GM20000 (cell line): ENCODE measurements at places on chromosomes 1 and 21.

GRCh38 chr1:5951846-5952410 is 40.3 kb downstream of the NPHP4 start:
- DNase-seq, result no peak

GRCh38 chr1:48572646-48573258 is 100.7 kb upstream of the SPATA6 start:
- DNase-seq, result peak; percentile 45

DNA sequence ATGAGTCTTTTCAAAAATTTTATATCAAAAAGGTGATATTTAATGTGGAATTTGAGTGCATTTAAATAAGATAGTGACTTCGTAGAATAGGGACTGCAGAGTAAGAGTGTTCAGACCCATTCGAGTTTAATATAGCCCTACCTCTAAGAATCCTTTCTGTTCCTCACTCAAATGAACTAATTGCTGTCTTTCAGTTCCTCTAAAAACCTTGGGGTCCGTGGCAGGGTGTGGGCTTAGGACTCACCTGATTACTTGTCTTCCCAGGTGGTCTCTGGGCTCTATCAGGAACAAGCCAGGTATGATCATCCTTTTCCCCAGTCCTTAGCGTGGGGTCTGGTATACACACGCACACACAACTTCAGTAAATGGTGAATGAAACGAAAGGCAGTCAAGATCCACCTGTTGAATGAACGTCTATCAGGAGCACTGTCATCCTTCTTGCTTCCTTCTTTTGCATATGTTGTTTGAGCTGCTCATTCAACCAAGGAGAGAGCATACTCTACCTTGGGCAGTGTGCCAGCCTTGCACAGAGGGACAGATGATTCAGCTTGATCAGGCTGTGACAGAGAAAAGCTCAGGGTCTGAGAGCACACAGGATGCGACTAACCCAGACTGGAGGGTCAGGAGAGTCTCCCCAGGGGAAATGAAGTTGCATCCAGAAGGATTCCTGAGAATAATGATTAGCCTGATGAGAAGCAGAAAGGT is 1.2 kb upstream of the RNF11 start:
- DNase-seq, result peak; percentile 75

GRCh38 chr1:18922319-18922726 is 20.0 kb upstream of the ALDH4A1 start:
- DNase-seq, result no peak

DNA sequence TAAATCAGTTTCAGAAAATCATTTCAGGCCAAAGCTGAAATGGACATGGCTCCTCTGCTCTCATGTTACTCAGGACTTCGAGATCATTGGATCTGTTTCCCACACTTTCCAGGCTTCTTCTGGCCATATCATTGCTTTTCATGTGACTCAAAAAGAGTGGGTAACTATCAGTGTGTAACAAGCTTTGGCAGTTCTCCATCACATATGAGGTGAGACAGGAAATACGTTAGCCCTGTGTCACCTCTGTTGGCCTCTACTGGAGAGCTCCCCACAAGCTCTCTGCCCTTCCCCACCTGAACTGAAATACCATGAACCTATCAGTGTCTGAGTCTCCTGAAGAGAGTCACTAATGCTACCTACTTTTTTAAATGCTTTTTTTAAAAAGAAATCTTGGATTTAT is 128.2 kb downstream of the LBR start:
- DNase-seq, result no peak

DNA sequence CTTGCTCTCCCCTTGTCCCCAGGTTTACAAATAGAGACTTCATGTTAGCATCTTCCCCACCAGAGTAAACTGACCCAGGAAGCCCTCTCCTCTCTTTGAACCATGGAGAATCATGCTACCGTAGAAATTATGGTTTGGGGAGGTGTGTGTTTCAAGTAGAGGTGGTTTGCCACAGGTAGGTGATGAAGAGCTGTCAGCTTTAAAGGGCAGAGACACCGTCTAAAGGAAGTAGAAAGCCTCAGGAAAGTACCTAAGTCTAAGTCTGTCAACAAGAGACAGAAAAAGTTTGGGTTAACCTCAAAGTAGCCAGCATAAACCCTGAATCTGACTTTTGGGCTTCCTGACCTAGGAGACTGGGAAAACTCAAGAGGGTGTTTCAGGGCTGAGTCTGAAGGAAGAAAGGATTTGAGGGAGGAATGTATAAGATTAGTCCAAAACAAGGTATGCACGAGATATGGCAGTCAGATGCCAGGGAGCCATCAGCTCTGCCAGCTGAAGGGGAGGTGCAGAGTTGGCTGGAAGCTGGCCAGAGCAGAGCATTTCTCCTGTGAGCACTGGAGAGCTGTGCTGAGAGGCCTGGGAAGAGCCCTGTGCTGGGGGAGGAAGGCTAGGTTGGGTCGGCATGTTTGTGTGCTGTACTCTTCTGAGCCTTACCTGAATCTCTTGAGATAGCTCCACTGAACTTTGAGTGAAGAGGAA is 14.3 kb downstream of the ADAMTSL4 start:
- no peak for DNase-seq

- DNase-seq, result no peak
These were observed 3.2 kb downstream of the UHMK1 start for GRCh38 chr1:162500805-162501204.

- no peak for DNase-seq
These were observed 36.6 kb upstream of the SSX2IP start for GRCh38 chr1:84726593-84727499.

DNA sequence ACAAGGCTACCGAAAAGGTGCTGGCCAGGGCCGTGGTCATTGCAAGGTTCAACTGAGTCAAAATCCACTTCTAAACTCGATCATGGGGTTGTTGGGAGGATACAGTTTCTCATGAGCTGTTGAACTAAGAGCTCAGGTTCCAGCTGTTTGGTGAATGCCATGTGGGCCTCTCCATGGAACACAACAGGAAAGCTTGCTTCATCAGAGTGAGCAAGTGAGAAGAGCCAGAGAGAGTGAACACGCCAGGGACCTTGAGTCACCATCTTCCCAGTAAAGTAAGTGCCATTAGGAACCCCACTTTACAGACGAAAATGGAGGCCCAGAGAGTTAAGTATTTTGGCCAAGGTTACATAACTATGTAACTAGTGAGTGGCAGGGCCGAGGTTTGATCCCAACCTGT is 475.1 kb upstream of the VAMP3 start:
- no peak for DNase-seq

- DNase-seq, result no peak
These were observed 18.0 kb upstream of the MNDA start for GRCh38 chr1:158813164-158813563.

- no peak for DNase-seq
These were observed 50.6 kb downstream of the ROR1 start for GRCh38 chr1:63824451-63824850.

- DNase-seq, result no peak
These were observed 41.4 kb downstream of the MTARC1 start for GRCh38 chr1:220828179-220828490.

GRCh38 chr1:44239961-44240371 is 26.7 kb downstream of the DMAP1 start:
- no peak for DNase-seq

GRCh38 chr1:87560601-87561360 is 232.1 kb downstream of the LMO4 start:
- DNase-seq, result no peak

- DNase-seq, result peak; percentile 6
These were observed 46.4 kb downstream of the NRIP1 start for GRCh38 chr21:15018382-15018781.

GRCh38 chr1:94743862-94744261 is 76.3 kb upstream of the SLC44A3 start:
- no peak for DNase-seq

GRCh38 chr1:229988534-229988933 is 78.5 kb upstream of the GALNT2 start:
- DNase-seq, result no peak

DNA sequence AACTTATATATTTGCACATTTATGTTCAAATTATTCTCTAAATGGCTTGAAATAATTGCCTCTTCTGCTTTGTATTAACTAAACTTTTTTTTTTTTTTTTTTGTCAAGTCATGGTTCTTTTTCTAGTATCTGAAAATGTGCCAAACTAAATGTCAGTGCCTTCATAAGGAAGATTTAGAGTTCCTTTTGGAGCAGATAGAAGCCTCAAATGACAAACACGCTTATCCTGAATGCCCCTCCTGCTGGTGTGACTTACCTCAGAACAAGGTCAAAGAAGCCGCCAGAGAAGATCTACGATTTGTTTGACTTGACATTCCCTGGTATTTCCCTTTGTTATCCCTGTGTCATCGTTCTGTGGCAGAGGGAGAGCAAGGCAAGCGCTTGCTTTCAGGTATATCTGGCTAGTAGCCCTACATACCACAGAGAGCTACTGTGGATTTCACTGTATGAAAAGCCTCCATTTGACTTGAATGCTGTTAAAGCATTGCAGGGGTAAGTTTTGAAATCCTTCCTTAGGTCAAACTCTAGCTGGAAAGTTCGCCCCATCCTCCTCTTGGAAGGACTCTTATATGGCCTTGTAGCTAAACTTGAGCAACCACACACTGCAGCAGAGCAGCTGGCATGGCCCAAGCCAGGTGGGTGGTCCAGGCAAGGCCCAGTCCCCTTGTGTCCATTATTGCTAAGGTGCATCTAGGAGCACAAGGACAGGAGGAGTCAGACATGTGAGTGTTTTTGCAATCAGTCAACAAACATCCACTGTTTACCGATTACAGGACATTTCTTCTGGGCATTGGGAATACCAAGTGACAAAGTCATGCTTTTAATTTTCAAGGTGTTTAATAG is 285.4 kb upstream of the USP25 start:
- DNase-seq, result no peak

DNA sequence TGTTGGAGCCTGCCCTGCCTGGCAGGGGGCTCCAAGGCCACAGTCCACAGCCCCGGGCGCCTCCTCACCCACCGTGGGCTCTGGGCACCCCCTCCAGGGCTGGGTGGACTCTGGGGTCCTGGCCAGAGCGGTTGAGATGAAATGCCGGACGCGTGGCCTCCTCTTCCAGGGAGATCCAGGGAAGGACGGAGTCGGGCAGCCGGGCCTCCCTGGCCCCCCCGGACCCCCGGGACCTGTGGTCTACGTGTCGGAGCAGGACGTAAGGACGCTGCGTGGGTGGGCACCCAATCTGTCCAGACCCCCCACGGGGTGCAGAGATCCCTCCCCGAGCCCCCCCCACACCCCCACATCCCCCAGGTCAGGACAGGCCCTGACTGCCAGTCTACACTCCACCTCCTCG is 51.2 kb downstream of the SLC19A1 start:
- DNase-seq, result no peak

DNA sequence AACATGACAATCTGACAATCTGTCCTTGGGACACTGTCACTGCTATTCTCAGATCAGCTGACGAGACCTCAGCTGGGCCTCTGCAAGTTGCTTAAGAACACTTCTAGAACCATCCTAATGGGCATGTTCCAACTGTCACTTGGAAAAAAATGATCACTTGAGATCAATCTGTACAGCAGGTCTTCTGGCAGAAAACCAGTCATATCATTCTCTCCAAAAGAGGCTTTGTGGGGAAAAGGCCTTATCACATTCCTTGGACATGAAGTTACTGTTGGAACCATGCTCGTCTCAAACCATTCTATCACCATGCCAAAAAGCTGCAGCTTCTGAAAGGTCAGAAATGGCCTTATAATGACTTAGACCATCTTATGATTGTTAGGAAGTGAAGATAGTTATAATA is 744.2 kb downstream of the USP25 start:
- DNase-seq, result no peak

- DNase-seq, result no peak
These were observed 244.0 kb downstream of the RHOU start for GRCh38 chr1:228979325-228979699.
